ENCODE measurements at places on chromosomes 16 and 17.

- no peak for DNase-seq
Measured at GRCh38 chr16:63769211-63769610, 1352.7 kb downstream of the CDH11 start.

DNA sequence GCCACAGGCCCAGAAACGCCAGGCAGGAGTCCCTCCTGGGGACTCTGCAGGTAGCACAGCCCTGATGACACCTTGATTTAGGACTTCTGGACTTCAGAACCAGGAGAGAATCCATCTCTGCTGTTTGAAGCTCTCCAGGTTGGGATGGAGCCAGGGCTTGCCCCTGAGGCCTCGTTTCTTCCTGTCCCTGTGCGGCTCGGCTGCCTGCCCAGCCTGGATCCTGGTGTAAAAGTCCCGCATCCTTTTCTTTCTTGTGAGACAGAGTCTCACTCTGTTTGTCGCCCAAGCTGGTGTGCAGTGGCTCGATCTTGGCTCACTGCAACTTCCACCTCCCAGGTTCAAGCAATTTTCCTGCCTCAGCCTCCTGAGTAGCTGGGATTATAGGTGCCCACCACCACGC, 17.9 kb upstream of the CBX4 start:
- no peak for DNase-seq

- DNase-seq, result no peak
Measured at GRCh38 chr16:84768061-84768807, 51.6 kb upstream of the CRISPLD2 start.

GRCh38 chr16:88649924-88650748, 717 bp downstream of the CYBA start:
- no peak for DNase-seq

DNA sequence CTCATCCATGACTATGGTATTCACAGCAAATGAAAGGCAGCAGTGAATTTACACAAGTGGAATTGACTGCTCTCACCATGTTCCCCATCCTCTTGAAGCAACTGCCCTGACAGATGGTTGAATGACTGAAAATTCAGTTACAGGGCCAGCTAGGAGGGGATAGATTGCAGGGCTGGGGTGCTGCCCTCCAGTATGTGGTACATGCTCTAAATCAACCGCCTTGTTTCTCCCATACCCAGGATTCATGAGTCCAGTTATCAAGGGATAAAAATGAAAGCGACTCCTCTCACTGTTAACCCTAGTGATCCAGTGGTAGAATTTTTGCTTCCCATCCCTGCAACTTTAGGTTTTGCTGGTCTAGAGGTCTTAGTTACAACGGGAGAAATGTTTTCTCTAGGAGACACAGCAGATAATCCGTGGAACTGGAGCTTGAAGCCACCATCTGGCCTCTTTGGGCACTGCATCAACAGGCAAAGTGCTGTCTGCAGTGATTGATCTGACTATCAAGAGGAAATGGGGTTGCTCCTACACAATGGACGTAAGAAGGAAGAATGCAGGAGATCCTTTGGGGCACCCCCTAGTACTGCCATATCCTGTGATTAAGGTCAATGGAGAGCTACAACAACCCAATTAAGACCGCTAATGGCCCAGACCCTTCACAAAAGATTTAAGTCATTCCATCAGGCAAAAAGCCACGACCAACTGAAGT, 32.0 kb downstream of the SCPEP1 start:
- no peak for DNase-seq

DNA sequence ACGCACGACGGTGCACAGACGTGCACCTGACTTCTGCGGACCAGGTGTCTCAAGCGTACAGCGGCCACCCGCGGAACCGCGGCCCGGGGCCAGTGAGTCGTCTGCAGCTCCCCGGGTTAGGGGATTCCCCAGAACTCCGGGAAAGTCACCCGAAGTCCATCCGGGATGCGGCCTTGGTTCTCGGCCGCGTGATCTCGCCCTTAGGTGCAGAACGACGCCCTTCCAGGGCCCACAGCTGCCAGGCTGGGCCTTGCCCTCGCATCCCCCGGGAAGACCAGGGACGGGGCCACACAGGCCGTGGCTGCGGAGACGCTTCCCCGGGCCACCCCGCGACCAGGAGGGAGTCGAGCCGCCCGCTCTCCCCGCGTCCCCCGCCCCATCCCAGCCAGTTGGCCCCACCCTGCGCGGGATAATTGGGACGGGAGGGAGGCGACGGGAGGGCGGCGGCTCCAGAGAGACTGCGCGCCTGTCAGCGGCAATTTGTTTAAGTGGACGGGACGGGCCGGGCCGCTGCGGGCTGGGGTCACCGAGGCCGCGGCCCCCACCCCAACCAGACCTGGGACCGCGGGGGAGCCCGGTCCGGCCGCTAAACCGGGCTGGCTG, 3.6 kb upstream of the TBX2 start:
- no peak for DNase-seq

DNA sequence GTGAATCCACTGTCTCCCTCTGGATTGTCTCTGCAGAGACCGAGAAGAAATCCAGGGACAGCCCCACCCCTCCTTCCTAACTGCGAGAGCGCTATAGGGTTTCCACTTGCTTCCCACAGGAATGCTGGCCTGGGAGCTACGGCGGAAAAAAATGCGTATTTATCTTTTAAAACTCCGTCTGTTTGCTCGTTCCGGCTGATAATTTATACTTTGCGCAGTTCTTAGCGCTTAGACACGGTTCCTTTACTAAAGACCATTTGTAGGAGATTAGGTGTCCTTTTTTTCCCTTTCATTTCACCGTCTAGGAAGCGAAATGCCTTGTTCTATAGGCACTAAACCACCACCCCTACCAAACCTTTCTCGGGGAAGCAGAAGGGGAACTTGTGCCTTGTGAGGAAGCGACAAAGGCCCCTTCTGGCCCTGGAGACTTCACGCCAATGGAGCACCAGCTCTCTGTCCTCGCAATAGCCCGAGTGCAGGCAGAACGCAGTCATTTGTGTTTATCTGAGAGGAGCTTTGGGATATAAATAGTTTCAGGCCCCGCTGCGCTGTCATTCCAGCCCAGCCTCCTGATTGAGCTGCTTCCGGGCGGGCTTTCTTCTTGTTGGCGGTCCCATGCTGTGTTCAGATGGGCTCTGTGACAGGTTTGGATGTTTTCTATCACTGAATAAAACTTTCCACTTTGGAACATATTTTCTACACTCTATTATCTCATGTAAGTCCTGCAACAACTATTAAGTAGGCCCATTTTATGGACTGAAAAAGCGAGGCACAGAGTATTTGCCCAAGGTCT, 791 bp upstream of the SUPT4H1 start:
- no peak for DNase-seq

DNA sequence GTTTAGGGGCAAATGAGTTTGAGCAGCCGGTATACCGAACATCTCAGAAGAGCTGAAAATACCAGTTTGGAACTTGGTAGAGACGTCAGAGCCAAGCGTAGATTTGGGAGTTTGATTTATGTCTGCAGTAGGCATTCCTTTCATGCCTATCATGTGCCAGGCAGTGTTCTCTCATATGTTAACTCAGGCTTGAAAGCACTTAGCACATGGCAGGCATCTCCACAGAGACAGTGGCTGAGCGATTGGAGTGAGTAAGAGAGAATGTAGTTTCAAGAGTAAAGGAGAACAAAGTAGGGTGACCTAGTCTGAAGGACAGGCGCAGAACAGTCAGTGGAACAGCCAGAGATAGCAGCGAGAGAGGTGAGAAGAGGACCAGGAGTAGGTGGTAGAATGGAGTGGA, 207.0 kb downstream of the FTO start:
- DNase-seq, result no peak

DNA sequence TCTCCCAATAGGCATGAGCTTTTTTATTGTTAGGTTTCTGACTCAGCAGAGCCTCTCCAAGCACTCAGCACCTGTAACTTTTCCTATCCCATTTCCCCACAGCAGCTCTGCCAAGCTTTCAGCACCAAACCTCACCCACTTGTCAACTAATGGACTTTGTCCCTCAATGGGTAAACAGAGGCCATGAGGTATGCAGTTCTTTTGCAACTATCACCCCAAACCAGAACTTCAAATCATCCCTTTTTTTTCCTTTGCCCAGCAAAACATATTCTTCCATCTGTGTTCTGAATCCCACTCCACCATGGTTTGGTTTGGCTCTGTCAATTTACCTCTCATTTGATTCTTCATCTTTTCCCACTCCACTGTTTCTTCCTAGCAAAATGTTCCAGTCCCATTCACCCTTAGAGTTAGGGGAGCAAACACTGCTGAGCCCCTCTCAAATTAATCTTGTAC, 58.1 kb downstream of the TOX3 start:
- DNase-seq, result no peak

GRCh38 chr16:49537924-49538459, 164.4 kb downstream of the C16orf78 start:
- no peak for DNase-seq

DNA sequence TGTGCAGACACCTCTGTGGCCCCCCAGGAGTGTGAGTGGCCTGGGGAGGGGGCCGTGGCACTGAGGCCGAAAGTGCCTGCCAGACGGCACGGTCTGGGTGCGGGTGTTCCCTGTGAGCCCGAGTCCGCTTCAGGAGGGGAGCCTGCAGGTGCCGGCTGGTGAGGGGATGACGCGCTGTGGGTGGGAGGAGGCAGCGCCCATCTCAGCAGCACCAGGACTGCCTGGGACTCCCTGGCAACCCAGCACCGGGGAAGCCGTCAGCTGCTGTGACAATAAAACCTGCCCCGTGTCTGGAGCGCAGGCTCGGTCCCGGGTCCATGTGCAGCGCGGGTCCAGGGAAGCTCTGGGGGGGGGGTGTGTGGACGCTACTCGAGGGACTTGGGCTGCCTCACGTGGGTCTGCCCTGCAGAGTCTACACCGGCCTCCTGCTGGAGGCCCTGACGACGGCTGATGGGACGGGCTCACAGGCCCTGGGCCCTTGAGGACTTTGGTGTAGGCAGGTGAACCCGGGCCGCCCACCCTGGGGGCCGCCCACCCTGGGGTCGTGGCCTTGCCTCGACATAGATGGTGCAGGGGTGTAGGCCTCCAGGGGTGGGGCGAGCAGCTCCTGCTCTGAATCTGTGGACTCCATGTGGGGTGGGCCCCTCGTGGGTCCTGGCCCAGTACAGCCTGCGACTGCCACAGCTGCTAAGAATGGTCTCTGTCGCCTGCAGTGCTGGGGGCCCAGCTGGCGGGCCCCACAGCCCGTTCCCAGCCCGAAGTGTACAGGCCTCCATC, 5.9 kb upstream of the RAB40C start:
- DNase-seq, result no peak

- DNase-seq, result no peak
Measured at GRCh38 chr17:48043176-48043575, 5.0 kb upstream of the NFE2L1 start.

DNA sequence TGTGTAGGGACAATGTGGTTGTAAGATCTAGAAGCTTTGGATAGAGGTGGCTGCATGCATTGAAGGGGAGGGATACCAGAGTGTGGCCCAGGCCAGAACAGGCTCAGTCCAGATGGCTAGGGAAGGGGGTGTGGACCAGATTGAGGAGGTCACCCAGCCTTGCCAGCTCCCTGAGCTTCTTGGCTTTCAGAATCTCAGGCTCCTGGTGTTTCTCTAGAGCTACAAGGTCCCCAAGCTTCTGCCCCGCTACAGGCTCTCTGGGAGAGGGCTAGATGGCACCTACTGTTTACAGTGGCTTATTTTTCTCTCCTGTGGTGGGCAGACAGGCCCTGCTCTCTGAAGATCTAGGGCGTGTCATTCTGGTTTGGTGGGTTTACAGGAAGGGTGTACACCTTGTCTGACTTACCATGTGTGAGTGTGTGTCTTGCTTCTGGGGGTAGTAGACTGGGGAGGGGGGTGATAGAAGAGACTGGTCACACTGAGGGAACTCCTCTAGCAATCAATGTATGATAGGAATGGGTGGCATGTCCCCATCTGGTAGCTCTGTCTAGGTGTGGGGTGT, 1.1 kb downstream of the RARA start:
- no peak for DNase-seq

- DNase-seq, result no peak
Measured at GRCh38 chr17:73561111-73561510, 83.1 kb downstream of the SDK2 start.

DNA sequence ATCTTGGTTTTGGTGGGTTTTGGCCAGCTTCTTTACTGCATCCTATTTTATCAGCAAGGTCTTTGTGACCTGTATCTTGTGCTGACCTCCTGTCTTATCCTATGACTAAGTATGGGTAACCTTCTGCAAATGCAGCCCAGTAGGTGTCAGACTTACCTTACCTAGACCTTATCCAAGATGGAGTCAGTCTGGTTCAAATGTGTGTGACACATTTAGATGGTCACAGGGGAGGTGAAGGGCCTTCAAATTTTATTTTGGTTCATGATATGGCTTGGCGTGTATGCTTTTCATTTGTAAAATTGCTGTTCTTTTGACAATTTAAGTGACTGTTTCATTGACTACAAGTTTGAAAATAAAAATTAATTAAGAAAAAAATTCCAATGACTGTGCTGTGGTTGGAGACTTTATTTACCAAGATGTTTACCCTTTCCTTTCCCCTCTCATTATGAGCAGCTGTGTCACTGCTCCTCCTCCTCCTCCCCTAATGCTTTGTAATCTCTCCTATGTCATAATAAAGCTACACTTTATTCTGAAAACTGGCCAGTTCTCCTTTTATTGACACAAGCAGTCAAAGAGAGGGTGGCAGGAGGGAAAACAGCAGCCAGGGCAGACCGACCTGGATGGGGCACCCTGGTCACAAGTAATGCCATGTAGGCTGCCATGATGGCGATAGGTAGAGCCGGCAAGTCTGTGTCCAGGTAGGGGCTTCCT, 49.4 kb downstream of the TNFRSF13B start:
- no peak for DNase-seq

DNA sequence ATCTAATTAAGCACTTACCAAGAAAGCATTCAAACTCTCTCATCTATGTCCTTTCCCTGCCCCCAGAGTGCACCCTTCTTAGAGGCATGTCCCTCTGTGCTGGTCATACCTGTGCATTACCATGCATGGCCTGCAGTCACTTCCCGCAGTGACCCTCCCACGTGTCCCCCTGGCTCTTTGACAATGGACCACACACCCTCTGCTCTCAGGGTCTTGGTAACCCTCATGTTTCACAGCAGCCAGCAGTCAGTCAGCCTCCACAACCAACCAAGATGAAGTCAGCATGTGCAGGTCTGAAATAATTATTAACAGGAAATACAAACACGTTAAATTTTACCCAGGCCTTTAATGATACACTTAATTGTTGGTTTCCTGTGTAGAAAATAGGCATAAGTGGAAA, 10.1 kb downstream of the KRT33A start:
- DNase-seq, result no peak

DNA sequence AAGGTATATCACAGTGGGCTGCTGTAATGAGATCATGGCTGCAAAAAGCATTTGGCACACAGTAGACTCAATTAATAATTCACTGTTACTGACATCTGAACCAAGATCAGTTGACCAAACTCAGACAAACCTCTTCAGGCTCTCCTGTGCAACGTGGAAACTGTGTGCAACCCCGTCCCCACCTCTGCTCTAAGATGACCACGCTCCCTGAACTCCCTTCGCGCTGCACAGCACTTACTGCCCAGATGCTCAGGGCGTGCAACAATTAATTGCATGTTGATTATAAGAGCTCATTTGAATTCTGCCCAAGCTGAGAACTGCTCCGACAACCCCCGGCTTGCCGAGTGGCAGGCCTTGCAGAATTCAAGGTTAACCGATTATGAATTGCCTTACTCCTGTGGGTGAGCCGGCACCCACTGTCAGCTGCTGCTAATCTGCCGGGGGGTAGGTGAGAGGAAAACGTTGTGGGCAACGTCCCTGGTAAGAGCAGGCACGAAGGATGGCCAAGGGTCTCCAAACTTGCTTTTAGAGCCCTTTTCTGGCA, 1.3 kb upstream of the GSG1L start:
- no peak for DNase-seq
